ENCODE measurements at places on chromosomes 2 and 18. TPM values are rescaled to one million over a fixed set of nuclear protein-coding genes. Genes with fewer than 3 reads are reported as not detected.
A peak's percentile ranks its signal among the peaks of the same experiment; 100 is the strongest.

The AQP4 gene
- total RNA-seq: not detected

DNA sequence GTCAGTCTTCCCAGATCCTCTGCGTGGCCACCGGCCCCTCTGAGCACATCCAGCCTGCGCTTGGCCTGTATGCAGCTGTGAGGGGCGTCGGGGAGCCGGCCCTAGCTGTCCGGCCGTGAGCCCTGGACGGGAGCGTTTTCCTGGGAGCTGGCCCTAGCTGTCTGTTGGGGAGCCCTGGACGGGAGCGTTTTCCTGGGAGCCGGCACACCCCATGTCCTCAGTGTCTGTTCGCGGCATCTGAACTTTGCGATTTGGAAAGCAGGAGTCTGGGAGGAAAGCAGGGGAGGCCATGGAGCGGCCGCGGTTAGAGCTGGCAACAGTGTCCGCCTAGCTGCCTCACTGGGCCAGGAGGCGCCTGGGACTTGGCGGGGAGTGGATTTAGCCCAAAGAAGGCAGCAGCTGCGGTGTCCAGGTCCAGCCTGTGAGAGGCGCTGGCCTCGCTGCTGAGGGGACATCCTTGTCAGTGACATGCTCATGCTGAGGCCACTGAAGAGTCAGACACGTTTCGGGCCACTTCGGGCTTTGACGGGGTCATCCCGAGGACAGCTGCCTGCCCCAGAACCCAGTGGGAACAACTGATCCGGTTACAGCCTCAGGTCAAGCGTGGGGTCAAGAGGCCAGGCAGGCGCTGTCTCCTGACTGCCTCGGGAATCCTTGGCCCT, 75.8 kb downstream of the KCNG2 start:
- H3K27me3 ChIP-seq: no peaks in the 10 kb centered on the region
- no peaks in the 10 kb centered on the region for H3K4me1 ChIP-seq
- no peaks in the 10 kb centered on the region for H3K36me3 ChIP-seq
- DNase-seq: no peak
- H3K4me3 ChIP-seq: no peak overlapping the region

DNA sequence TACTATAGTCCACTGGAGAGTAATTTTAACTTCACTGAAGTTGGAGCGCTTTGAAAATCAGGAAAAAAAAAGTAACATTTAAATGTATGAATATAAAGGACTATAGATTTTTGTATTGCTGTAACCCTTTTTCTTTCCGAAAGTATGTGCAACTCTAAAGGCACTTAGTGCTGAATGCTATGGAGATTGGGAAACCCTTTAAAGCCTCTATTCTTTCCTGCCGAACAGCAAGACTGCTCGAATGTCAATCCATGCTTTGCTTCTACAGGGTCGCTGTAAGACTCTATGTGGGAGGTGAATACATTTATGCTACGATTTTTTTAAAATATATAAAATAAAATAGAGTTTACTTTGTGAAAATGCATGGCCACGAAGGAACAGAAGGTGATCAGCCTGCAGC, 825 bp downstream of the GRB14 start:
- H3K36me3 ChIP-seq: no peaks in the 10 kb centered on the region
- no peak overlapping the region for H3K4me3 ChIP-seq

The APOB gene
- total RNA-seq: not detected

DNA sequence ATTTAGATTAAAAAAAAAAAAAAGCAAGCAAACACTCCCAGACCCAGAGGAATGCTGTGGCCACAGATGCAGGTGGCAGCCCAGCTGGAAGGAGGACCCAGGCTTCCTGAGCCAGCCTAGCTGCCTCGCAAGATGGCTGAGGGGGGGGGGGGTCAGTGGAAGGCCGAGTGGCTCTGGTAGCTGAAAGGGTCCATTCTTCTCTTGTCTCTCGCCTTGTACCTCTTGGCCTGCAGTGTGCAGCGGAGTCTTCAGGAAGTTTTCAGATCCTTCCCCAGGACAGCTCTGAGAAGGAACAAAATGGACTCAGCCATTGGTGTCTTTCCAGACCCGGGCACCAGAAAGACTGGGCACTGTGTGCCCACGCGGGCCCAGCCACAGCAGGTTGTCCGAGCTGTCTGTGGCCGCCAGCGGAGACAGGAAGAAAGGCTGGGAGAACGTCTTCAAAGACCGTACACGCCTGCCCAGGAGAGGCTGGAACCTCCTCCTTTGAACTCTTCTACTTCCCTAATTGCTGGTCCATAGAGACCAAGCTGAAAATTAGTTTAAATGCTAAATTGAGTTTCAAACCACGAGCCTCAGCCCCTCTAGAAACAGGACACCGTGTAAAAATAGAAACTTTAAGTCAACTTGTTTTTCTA, 21.3 kb downstream of the APCDD1 start:
- H3K36me3 ChIP-seq: no peaks in the 10 kb centered on the region
- H3K4me3 ChIP-seq: no peak overlapping the region
- H3K27me3 ChIP-seq: no peaks in the 10 kb centered on the region
- H3K27ac ChIP-seq: no peak overlapping the region
- no peak for DNase-seq
- no peaks in the 10 kb centered on the region for H3K4me1 ChIP-seq

The PAX8 gene
- 2.3 TPM for total RNA-seq

The TGFA gene
- total RNA-seq: 0.42 TPM

DNA sequence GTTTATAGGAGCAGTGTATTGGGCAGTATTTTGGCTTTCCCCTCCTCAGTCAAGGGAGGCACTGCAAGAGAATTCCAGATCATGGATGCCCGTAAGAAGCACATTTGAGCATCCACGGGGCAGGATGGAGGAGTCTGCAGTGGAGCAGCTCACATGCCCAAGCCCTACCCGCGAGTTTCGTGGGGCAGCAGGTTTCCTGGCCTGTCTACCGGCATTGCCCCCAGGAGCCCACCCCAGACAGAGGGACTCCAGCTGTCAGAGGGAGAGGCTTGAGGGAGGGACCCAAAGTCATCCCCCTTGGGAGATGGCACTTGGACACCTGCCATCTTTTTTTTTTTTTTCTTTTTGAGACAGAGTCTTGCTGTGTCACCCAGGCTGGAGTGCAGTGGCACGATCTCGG, 31.3 kb downstream of the TMEM177 start:
- H3K4me3 ChIP-seq: no peak overlapping the region
- no peak for DNase-seq
- no peak overlapping the region for H3K27ac ChIP-seq

DNA sequence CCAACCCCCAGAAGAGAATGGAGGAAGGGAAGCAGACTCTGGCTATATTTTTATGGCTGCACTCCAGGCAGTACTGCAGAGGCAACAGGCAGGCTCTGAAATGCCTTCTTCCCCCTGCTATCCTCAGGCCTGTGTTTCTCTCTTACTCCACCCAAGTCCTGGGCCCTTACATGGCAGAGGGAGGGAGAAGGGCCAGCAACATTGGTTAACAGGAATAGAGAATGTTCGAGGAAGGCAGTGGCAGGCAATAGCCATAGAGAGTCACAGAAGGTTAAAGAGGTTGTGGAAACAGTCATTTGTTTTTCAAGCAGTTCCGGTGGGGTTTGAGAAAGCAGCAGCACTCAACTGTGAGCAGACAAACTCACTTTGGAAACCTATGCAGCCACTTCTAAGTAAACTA, 15.1 kb upstream of the DARS1 start:
- no peak for DNase-seq
- no peaks in the 10 kb centered on the region for H3K27me3 ChIP-seq
- H3K27ac ChIP-seq: no peak overlapping the region

- H3K36me3 ChIP-seq: no peaks in the 10 kb centered on the region
- no peaks in the 10 kb centered on the region for H3K4me1 ChIP-seq
- no peak for DNase-seq
- H3K4me3 ChIP-seq: no peak overlapping the region
These were observed 5.4 kb upstream of the ITGB6 start for GRCh38 chr2:160205505-160205904.

DNA sequence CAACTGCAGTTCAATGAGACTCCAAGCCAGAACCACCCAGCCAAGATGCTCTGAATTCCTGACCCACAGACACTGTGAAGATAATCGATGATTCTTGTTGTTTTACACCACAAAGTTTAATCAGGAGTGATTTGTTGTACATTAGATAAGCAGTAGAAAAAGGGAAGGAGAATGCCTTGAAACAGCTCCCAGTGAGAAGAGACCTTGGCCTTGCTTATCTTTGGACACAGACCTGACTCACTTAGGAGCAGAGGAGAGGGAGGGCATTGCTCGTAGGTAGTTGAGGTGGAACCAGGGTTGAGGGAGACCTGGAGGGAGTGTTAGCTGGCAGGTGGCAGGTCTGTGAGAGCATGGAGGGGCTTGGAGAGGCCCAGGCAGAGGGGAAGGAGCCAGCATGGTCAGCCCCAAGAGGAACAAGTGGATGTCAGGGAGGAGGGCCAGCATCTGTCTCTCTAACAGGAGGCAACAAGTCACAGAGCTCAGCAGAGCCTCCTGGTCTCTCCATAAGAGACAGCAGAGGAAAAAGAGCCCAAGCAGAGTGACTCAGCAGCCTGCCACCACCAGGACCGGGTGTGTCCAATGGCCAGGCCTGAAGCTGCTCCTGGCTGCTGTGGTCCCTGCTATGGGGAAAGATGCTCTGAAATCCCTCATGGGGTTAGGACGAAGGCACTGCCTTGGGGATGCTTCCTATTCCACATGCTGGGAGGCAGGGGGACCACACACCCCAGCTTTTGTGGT, 161.6 kb upstream of the CAPN13 start:
- DNase-seq: no peak
- H3K36me3 ChIP-seq: no peaks in the 10 kb centered on the region
- no peak overlapping the region for H3K4me3 ChIP-seq

The TMEM37 gene
- total RNA-seq: not detected

- no peaks in the 10 kb centered on the region for H3K27me3 ChIP-seq
- H3K4me3 ChIP-seq: no peak overlapping the region
- peaks cover 7% of the 10 kb centered on the region for H3K4me1 ChIP-seq
- no peak overlapping the region for H3K27ac ChIP-seq
- no peak for DNase-seq
These were observed 279.8 kb downstream of the AFF3 start for GRCh38 chr2:99862566-99862965.

The DYSF gene
- 3.6 TPM for total RNA-seq

The DUSP2 gene
- 214 TPM for total RNA-seq

- H3K4me1 ChIP-seq: no peaks in the 10 kb centered on the region
- no peak for DNase-seq
- H3K27ac ChIP-seq: no peak overlapping the region
- no peaks in the 10 kb centered on the region for H3K36me3 ChIP-seq
These were observed 47.0 kb upstream of the TGIF1 start for GRCh38 chr18:3402982-3403451.

DNA sequence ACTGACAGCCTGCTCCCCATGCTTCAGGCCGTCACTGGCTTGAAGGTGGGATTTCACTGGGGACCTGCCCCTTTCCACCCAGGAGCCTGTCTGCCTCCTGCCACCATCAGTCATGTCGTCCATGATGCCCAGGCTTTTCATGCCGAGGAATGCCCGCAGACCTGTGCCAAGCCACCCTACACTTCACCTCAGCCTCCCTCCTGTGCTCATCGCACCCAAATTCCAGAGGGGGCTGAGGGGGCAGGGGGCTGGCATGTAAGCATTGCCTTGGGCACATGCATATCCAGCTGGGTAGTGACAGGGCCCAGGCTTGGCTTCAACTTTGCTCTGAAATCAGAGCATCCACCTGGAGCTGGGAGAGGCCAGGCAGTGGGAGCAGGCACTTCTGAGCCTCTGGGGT, 20.9 kb upstream of the RPRM start:
- H3K4me1 ChIP-seq: no peaks in the 10 kb centered on the region
- no peak overlapping the region for H3K27ac ChIP-seq
- DNase-seq: no peak
- H3K36me3 ChIP-seq: no peaks in the 10 kb centered on the region
- no peaks in the 10 kb centered on the region for H3K27me3 ChIP-seq

DNA sequence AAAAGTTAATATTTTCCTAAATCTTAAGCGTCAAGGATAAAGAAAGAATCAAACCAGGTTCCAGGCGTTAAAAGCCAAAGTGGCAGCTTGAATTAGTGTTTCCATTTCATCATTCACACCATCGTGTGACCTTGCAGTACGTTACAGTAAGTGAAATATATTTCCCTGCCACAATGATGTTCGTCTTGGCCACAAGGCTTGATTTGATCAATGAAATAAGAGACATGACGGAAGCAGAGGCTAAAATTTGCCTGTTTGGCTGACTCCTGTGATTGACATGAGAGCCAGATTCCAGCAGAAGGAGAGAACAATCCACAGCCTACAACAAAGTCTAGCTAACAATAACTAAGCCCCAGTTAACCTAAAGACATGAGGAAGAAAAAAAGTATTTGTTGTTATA, 62.0 kb downstream of the ASXL2 start:
- H3K4me1 ChIP-seq: peaks cover 26% of the 10 kb centered on the region
- H3K27me3 ChIP-seq: no peaks in the 10 kb centered on the region
- DNase-seq: no peak
- no peak overlapping the region for H3K27ac ChIP-seq

DNA sequence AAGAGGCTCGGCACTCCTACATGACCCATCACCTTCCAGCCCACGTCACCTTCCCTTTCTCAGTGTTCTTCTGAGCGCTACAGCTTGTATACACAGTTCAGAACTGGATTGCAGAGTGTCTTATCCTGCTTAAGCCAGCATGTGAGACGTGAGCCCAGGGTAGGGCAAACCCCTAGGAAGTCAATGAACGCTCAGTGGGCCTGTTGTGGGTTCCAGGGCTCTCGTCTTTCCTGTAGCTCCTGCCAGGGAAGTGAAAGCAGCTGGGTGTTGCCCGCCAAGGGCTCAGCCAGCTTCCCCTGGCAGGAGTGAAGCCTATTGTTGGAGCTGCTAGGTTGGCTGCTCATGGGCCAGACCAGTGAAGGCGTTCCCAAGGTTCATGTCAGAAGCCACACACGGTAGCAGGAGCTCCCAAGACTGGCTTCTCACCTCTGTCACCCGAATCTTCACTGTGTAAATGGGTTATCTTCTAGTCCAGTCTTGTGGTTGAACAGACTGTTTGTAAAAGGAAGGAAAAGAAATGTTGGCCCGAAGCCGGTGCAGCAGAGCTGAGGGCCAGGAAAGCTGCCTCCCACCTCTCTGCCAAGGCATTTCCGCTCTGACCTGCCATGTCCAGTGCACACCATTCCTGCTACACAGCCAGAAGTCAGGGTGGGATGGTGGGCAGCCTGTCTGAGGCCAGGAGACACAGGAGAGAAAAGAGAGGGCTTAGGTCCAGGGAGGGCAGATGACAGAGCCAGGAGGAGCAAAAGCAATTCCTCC, 69.6 kb upstream of the RMDN2 start:
- no peaks in the 10 kb centered on the region for H3K27me3 ChIP-seq
- no peak overlapping the region for H3K4me3 ChIP-seq
- H3K4me1 ChIP-seq: peaks cover 13% of the 10 kb centered on the region
- H3K27ac ChIP-seq: no peak overlapping the region
- DNase-seq: no peak

The ATP5F1A gene
- total RNA-seq: 456 TPM

GRCh38 chr2:48316753-48317750, 212.9 kb upstream of the STON1 start:
- H3K27me3 ChIP-seq: no peaks in the 10 kb centered on the region
- no peaks in the 10 kb centered on the region for H3K36me3 ChIP-seq
- H3K27ac ChIP-seq: peak overlapping the region; percentile 24
- no peak overlapping the region for H3K4me3 ChIP-seq
- peaks cover 61% of the 10 kb centered on the region for H3K4me1 ChIP-seq

GRCh38 chr2:73300926-73301325, 7.6 kb upstream of the EGR4 start:
- peaks cover 18% of the 10 kb centered on the region for H3K27me3 ChIP-seq
- DNase-seq: no peak
- H3K4me3 ChIP-seq: no peak overlapping the region
- no peaks in the 10 kb centered on the region for H3K36me3 ChIP-seq
- no peaks in the 10 kb centered on the region for H3K4me1 ChIP-seq

GRCh38 chr2:39140322-39140847, 19.5 kb upstream of the SOS1 start:
- no peak for DNase-seq
- H3K27ac ChIP-seq: no peak overlapping the region
- no peaks in the 10 kb centered on the region for H3K36me3 ChIP-seq
- H3K27me3 ChIP-seq: no peaks in the 10 kb centered on the region
- H3K4me3 ChIP-seq: no peak overlapping the region
- peaks cover 19% of the 10 kb centered on the region for H3K4me1 ChIP-seq
